ENCODE measurements at places on chromosomes 12 and 14. TPM values are rescaled to one million over a fixed set of nuclear protein-coding genes. Genes with fewer than 3 reads are reported as not detected.

- no peaks in the 10 kb centered on the region for H3K27me3 ChIP-seq
- H3K4me3 ChIP-seq = no peak overlapping the region
- H3K4me1 ChIP-seq = peaks cover 7% of the 10 kb centered on the region
- DNase-seq = no peak
- no peaks in the 10 kb centered on the region for H3K36me3 ChIP-seq
These were observed 190.4 kb upstream of the BCL2L14 start for GRCh38 chr12:11880381-11880780.

GRCh38 chr12:50006754-50007442 lies 18.4 kb downstream of the RACGAP1 start:
- peak overlapping the region; percentile 53 for H3K4me3 ChIP-seq
- H3K36me3 ChIP-seq = no peaks in the 10 kb centered on the region
- H3K27me3 ChIP-seq = peaks cover 2% of the 10 kb centered on the region

GRCh38 chr14:35401422-35402265 lies 2.9 kb downstream of the NFKBIA start:
- H3K36me3 ChIP-seq = no peaks in the 10 kb centered on the region
- peaks cover 9% of the 10 kb centered on the region for H3K27me3 ChIP-seq
- H3K4me1 ChIP-seq = peaks cover 14% of the 10 kb centered on the region
- no peak overlapping the region for H3K4me3 ChIP-seq
- no peak overlapping the region for H3K27ac ChIP-seq

DNA sequence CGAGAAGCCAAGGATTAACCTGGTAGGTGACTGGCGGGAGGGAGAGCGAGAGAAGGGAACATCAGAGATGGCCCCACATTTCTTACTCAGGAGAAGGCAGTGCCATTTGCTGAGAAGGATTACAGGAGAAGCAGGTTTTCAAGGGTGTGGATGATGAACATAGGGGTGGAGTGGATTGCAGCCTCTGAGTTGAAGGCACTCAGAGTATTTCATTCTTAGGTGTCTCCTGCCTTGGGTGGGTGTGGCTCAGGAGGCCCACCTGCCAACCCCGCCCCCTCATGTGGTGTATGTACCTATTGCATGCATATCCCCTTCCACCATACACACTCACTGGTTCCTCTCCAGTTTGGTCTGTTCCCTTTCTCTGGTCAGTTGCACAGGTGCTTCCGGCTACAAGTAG lies 6.3 kb downstream of the ESPL1 start:
- H3K27me3 ChIP-seq = peaks cover 2% of the 10 kb centered on the region
- H3K36me3 ChIP-seq = no peaks in the 10 kb centered on the region
- no peak overlapping the region for H3K27ac ChIP-seq
- H3K4me3 ChIP-seq = no peak overlapping the region

DNA sequence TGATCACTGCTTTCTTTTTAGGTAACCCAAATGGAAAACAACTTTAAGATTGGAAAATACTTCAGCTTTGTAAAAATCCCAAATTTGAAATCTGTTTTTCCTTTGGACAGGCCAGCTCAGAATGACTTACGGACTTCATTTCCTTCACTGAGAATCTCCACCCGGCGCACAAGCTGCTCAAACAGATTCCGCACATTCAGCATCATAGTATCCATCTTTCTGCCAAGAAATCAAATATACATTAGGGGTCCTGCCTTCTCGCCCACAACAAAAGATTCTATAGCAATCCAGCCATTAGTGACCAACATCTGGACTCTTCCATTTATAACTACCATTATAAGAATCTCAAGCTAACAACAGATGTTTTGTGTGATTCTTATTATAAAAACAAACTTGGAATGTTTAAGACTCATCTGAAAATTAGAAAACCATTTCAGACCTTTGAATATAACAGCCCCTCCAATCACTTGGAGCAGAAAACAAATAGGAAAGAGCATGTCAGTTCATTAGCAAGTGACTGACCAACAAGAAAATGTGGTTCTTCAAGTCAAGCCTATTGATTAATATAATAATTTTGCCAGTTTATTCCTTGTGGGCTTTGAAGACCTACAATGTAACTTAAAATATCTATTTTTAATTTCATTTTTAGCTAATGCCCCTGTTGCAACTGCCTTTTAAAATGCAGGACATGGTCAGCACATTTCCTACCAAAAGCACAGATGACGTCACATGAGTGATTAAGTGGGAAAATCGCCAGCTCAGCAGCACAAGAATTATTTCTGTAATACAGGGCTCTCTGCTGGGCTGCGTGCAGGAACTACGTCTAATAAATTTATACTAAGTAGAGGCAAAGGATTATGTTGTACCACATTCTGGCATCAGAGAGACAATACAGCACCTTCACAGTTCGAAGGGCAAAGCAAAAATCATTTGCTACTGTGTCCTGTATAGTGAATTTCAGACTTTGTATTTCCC lies 8.5 kb downstream of the RACGAP1 start:
- no peaks in the 10 kb centered on the region for H3K36me3 ChIP-seq
- H3K4me3 ChIP-seq = no peak overlapping the region

GRCh38 chr12:126160912-126161311 lies 1095.7 kb downstream of the AACS start:
- no peaks in the 10 kb centered on the region for H3K27me3 ChIP-seq
- H3K27ac ChIP-seq = no peak overlapping the region
- peaks cover 9% of the 10 kb centered on the region for H3K36me3 ChIP-seq

KLHL33 gene
- 0.15 TPM for total RNA-seq

GRCh38 chr12:132190012-132190755 lies 45.9 kb downstream of the NOC4L start:
- H3K4me1 ChIP-seq = no peaks in the 10 kb centered on the region
- DNase-seq = peak; percentile 50
- H3K36me3 ChIP-seq = peaks cover 13% of the 10 kb centered on the region
- H3K4me3 ChIP-seq = peak overlapping the region; percentile 84

GRCh38 chr14:68787092-68787992 lies 5.5 kb downstream of the ZFP36L1 start:
- H3K27me3 ChIP-seq = peaks cover 8% of the 10 kb centered on the region
- no peaks in the 10 kb centered on the region for H3K36me3 ChIP-seq
- DNase-seq = peak; percentile 12
- H3K4me3 ChIP-seq = no peak overlapping the region
- H3K27ac ChIP-seq = no peak overlapping the region

DNA sequence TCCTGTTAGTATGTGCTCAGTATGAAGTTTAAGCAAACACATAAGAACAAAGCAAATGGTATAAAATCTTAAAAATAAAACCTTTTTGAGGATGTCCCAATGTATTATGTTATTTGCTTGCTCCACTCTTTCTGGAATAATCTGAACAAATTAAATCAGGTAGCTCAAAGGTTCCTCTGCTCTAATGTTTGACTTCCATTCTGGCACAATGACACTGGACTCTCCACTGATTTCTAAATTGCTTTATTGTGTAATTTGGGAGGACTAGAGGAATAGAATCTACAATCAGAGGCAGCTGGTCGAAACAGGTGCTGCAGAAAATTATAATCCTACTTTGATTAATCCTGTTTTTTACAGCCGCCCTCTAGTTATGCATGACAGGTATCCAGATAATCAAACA lies 523.7 kb upstream of the FOXG1 start:
- no peak overlapping the region for H3K4me3 ChIP-seq
- no peak for DNase-seq
- peaks cover 10% of the 10 kb centered on the region for H3K36me3 ChIP-seq
- H3K4me1 ChIP-seq = peaks cover 7% of the 10 kb centered on the region

- no peak overlapping the region for H3K27ac ChIP-seq
- H3K36me3 ChIP-seq = no peaks in the 10 kb centered on the region
- no peak overlapping the region for H3K4me3 ChIP-seq
- H3K4me1 ChIP-seq = no peaks in the 10 kb centered on the region
- DNase-seq = peak; percentile 38
- H3K27me3 ChIP-seq = no peaks in the 10 kb centered on the region
These were observed 107.0 kb downstream of the PTCSC3 start for GRCh38 chr14:36069535-36069900.

DNA sequence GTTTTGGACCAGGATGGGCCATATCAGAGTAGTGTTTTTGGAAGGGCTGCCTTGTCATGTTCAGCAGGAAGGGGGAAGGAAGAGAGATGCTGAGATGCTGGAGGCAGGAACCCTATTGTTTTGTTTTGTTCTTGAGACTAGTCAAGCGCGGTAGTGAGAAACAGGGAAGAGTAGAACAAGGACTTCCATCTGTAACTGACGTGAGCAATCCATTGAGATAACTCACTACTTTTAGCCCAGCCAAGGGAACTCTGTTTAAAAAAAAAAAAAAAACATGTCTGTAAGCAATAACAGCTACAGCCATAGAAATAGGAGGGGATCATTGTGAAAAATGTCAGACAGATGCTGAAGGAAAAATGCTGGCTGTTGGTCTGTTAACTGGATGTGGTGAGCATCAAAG lies 34.0 kb downstream of the CD9 start:
- no peak overlapping the region for H3K4me3 ChIP-seq
- no peak overlapping the region for H3K27ac ChIP-seq
- no peak for DNase-seq
- H3K36me3 ChIP-seq = no peaks in the 10 kb centered on the region

- no peaks in the 10 kb centered on the region for H3K36me3 ChIP-seq
- no peak overlapping the region for H3K4me3 ChIP-seq
- H3K27ac ChIP-seq = no peak overlapping the region
These were observed 12.2 kb upstream of the NR2C1 start for GRCh38 chr12:95085612-95086011.

- no peak overlapping the region for H3K27ac ChIP-seq
- peaks cover 10% of the 10 kb centered on the region for H3K36me3 ChIP-seq
- H3K4me3 ChIP-seq = no peak overlapping the region
- no peak for DNase-seq
- peaks cover 7% of the 10 kb centered on the region for H3K27me3 ChIP-seq
- no peaks in the 10 kb centered on the region for H3K4me1 ChIP-seq
These were observed 17.3 kb downstream of the GPR68 start for GRCh38 chr14:91227183-91227628.

- H3K27me3 ChIP-seq = no peaks in the 10 kb centered on the region
- no peaks in the 10 kb centered on the region for H3K36me3 ChIP-seq
- no peak for DNase-seq
- H3K4me1 ChIP-seq = no peaks in the 10 kb centered on the region
These were observed 82.0 kb downstream of the SLC16A7 start for GRCh38 chr12:59677857-59678256.

CLEC14A gene
- 0.96 TPM for total RNA-seq

- H3K27me3 ChIP-seq = peaks cover 11% of the 10 kb centered on the region
- H3K36me3 ChIP-seq = no peaks in the 10 kb centered on the region
- no peak overlapping the region for H3K4me3 ChIP-seq
- peaks cover 15% of the 10 kb centered on the region for H3K4me1 ChIP-seq
These were observed 17.4 kb downstream of the RPS6KL1 start for GRCh38 chr14:74905595-74906142.

- peaks cover 6% of the 10 kb centered on the region for H3K4me1 ChIP-seq
- no peaks in the 10 kb centered on the region for H3K27me3 ChIP-seq
- H3K36me3 ChIP-seq = peaks cover 12% of the 10 kb centered on the region
These were observed 6.3 kb upstream of the CDKL1 start for GRCh38 chr14:50402965-50403364.

- H3K36me3 ChIP-seq = no peaks in the 10 kb centered on the region
- no peaks in the 10 kb centered on the region for H3K27me3 ChIP-seq
- H3K27ac ChIP-seq = peak overlapping the region; percentile 44
These were observed 244.3 kb upstream of the NOVA1 start for GRCh38 chr14:26841920-26842741.

TAPBPL gene
- total RNA-seq = 0.96 TPM

GLT8D2 gene
- not detected for total RNA-seq

DNA sequence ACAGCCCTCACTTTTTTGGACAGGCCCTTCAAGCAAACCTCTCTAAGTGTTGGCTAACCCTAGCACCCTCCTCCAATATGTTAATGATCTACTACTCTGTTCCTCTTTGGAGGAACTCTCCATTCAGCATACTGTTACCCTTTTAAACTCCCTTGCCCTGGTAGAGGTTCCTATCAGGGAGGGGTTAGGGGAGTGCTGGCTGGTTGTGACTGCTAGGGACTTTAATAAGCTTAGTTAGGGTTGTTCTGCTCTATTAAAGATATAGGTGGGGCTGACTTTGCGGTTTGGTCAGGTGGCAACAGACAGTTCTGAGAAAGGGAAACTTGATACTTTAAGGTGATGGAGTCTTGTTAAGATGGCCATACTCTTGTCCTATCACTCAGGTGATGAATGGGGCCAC lies 301.5 kb upstream of the FBXO33 start:
- DNase-seq = no peak
- H3K27me3 ChIP-seq = peaks cover 2% of the 10 kb centered on the region
- no peak overlapping the region for H3K27ac ChIP-seq
- peaks cover 5% of the 10 kb centered on the region for H3K36me3 ChIP-seq
- no peaks in the 10 kb centered on the region for H3K4me1 ChIP-seq
- no peak overlapping the region for H3K4me3 ChIP-seq

GRCh38 chr14:71690478-71690877 lies 241.8 kb upstream of the RGS6 start:
- no peaks in the 10 kb centered on the region for H3K27me3 ChIP-seq
- DNase-seq = no peak
- H3K27ac ChIP-seq = no peak overlapping the region
- H3K4me1 ChIP-seq = no peaks in the 10 kb centered on the region
- H3K4me3 ChIP-seq = no peak overlapping the region

GRCh38 chr12:104197264-104197663 lies 18.3 kb upstream of the TXNRD1 start:
- no peak overlapping the region for H3K27ac ChIP-seq
- H3K36me3 ChIP-seq = peaks cover 10% of the 10 kb centered on the region
- peaks cover 3% of the 10 kb centered on the region for H3K27me3 ChIP-seq
- H3K4me1 ChIP-seq = no peaks in the 10 kb centered on the region
- DNase-seq = no peak

ATP23 gene
- 1.3 TPM for total RNA-seq

DNA sequence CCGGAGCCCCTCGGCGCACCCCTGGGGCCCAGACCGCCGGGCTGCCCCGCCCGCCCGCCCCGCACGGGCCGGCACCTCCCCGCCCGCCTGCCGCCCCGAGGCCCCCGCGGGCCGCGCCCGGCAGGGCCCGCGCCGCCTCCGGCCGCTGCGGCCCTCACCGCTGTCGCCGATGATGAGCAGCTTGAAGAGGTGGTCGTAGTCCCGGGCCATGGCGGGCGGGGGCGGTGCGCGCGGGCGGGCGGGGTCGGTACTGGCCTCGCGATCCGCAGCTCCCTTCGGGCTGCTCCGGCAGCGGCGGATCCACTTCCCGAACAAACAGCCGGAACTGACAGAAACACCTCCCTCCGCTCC lies at the start of gene RAB35:
Gene RAB35, minus strand, starts transcription at position 313 of the 351 bp plus-strand sequence. Its CDS starts 103 bp downstream, at position 210.
- H3K4me3 ChIP-seq = peak within 1 kb of the TSS; percentile 97
- DNase-seq = no peak
- H3K36me3 ChIP-seq = no peaks in the 10 kb centered on the region
- peaks cover 24% of the 10 kb centered on the region for H3K4me1 ChIP-seq

NFE2 gene
- not detected for total RNA-seq

DNA sequence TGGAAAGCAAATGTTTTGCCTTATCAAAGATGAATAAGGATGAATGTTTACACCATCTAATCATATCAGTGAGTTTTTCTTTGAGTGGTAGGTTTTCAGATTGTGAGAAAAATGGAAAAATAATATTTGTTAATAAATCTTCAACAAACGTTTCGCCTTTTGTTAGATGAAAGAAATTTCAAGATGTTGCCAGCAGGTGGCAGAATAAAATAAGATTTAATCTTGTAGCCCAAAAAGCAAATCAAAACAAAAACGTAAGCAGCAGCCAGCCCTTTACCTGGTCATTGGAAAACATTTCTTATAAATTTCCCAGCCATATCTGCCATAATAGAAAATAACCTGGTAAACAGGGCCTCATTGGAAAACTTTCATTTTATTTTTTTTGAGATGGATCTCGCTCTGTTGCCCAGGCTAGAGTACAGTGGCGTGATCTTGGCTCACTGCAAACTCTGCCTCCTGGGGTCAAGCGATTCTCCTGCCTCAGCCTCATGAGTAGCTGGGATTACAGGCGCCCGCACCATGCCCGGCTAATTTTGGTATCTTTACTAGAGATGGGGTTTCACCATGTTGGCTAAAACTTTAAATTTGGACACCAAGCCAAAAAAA lies 15.4 kb upstream of the TMEM120B start:
- H3K4me3 ChIP-seq = no peak overlapping the region
- H3K27ac ChIP-seq = peak overlapping the region; percentile 15
- H3K27me3 ChIP-seq = no peaks in the 10 kb centered on the region

Data from glutamatergic neuron (in vitro differentiated cells).